ENCODE measurements at places on chromosomes 2 and 18.

DNA sequence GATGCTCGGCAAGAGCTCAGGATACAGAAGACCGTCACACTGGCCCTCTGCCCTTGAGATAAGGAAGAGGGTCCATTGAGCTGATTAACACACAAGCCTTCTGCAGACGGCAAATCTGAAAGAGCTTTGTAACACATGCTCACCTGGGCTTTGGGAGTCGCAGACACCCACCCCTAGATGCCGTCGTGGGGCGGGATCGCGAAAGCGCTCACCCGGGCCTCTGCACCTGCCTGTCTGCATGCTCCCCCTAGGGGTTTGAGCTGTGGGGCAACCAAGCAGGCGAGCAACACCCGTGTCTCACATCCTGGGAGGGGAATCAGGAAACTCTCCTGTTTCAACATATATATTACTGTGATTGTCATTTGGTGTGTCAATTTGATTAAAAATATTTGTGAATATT, 99.8 kb upstream of the KCNH7 start:
- no peak for DNase-seq

DNA sequence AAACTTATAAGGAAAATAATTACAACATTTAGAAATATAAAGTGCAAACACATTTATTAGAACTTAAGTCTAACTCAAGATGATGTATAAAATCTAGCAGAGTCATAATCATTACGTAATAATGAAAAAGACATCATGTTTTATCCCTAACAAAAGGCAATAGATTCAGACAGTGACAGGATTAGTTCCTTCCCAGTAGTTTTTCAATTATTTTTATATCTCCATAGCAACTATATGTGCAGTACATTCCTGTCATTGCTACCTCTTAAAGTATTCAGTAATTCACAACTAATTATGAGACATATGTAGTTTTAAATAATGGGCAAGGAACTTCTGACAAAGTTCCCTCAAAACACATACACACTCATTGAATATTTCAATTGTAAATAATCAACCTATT, 687.9 kb downstream of the CCDC85A start:
- no peak for DNase-seq

DNA sequence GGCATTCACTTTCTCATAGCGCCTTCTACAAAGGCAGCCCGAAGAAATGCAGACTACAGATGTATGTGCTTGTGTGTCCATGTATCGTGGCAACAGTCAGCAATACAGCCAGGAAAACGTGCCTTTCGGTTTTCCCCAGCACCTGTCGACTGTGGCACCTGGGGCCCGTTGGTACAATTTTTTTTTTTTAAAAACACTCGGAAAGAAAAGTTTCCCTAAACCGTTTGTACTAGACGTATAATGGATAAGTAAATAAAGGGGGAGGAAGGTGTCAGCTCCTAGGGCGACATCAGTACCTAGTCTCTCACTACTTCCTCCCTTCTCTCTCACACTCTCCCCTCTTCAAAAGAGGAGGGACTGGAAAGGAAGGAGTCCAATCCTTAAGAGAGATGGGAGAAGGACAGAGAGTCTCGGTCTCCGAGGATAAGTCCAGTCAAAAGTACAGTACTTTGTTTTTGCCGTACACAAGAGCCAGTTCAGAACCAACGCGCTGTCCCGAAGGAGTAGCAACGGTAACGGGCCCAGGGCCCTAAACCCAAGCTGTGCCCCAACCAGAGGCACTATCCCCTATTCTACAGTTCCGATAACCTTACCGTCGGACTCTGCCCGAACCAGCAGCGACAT, 759 bp downstream of the PPP4R3B start:
- DNase-seq = no peak

- DNase-seq = no peak
Observed at GRCh38 chr2:45156605-45157004, 147.4 kb upstream of the SIX2 start.

DNA sequence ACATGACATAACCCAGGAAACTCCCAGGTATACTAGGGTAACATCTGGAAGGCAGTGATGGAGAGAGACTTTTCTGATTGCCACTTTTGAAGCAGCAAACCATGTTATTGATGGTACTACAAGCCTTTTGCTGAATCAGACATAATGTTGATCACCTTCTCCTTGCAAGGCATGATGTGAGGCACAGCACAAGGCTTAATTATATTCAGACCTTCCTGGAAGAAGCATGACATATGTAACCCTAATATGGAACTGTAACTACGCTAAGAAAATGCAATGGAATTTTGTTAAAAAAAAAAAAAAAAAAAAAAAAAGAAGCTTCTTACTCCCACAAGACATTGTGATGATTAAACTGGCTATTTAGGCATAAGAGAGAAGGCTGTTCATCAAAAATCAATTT, 145.4 kb downstream of the ALK start:
- no peak for DNase-seq

DNA sequence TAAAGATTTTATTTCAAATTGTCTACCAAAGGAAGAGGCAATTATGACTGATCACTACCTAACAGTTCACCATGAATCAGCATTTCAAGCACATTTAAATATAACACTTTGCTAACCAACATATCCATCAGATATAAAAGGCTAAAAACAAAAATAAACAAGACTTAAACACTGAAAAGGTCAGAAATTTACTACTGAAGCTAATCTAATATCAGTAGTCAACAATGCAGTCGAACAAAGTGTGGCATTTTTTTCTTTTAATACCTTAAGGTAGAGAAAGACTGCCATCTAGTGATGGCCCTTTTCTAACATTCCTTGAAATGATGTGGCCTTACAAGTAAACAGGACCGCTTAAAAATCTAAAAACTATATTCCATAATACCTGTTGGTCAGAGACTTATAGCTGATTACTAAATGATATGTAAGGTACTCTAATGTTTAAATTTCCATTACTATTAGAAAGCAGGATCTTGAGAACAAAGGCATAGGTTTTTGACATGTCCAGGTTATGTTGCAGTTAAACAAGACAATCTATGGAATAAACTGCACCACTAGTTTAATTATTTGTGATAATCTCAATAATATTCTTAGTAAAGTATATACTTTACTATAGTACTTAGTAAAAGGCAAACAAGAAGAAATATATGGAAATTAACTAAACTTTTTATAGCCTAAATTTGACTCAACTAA, 80.0 kb downstream of the EXOC6B start:
- DNase-seq = no peak

- DNase-seq = no peak
Observed at GRCh38 chr2:191638802-191639172, 39.1 kb upstream of the NABP1 start.

GRCh38 chr2:29065068-29065811, 9.1 kb downstream of the PCARE start:
- no peak for DNase-seq

GRCh38 chr2:218645126-218645525, 14.3 kb downstream of the ZNF142 start:
- DNase-seq = peak; percentile 60

DNA sequence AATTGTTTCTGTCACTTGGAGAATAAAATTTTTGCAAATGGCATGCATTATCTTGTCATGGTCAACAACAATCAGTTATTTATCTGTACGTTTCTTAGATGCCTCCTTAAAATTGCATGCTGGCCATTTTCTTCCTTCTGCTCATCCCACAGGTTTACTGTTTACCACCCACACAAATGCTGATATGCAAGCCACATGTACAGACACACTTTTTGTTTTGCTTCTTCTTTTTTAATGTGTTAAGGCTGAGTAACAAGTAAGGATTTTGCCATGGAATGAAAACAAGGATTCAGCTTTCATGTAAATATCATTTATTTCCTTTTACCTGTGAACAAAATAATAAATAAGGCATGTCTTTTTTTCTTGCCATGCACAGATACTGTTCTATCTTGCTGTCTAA, 1077.1 kb upstream of the ZEB2 start:
- no peak for DNase-seq

All from H54 (cell line).